Left kidney (tissue), 8 donors: ENCODE measurements at places on chromosomes 3 and 15.

GRCh38 chr15:77866596-77867125 is 210.8 kb downstream of the TBC1D2B start:
- no peak for DNase-seq

DNA sequence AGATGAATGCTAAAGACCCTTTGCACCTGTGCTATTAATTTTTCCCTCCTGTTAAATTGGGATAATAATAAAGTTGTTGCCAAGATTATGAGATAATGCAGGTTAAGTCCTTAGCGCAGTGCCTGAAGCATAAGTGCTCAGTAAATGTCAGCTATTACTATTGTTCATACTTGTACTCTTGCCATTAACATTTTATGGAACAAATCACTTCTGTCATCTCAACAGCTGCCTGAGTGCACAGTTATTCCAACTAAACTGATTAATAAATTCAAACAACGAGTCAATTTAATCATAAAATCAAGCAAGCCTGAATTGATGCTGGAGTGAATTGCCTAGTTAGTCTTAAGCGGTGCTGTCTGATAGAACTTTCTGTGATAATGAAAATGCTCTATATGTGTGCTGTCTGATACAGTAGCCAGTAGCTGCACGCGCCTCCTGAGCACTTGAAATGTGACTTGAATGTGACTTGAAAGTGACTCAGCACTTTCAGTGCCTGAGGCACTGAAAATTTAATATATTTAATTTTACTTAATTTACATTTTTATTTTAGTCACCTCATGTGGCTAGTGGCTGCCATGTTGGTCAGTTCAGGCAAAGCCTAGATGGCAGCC is 198.7 kb upstream of the PFN2 start:
- DNase-seq: no peak

GRCh38 chr15:49361370-49361769 is 61.7 kb upstream of the FGF7 start:
- no peak for DNase-seq

GRCh38 chr3:124814620-124815421 is 72.3 kb downstream of the ITGB5 start:
- DNase-seq: no peak

DNA sequence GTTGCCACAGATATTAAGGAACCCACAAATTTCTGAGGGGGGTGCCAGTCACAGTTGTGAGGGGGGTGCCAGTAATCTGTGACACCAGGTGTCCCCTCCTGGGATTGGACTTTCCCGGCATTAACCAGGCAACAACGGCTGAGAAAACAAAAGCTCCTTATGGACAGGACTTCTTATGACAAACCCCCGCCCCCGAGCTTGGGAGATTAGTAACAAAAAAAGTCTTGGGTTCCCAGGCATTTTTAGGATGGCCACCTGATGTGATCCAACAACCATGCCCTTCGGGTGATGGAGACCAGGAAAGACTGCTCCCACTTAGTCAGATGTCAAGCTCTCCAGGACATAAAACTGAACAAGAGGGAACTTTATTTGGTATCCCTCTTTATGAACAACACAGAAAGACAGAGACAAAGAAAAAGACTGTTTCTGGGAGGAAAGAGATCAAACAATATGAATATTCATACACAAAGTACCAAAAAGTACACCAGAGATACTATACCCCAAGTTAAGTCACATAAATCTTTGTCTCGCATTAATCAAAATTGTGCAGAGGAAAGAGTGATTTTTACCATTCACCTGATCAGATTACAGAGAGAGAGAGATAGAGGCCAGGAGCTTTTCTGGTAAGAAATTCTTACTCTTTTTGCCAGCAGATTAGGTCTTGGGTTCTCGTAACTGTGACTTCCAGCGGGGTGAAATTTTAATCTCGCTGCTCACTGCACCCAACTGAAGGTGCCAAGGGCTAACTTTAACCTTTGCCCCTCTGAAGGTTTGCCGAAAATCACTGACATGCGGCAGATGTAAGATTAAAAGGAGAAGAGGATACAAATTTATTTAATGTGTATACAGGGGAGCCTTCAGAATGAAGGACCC is 61.6 kb downstream of the OSTN start:
- no peak for DNase-seq

DNA sequence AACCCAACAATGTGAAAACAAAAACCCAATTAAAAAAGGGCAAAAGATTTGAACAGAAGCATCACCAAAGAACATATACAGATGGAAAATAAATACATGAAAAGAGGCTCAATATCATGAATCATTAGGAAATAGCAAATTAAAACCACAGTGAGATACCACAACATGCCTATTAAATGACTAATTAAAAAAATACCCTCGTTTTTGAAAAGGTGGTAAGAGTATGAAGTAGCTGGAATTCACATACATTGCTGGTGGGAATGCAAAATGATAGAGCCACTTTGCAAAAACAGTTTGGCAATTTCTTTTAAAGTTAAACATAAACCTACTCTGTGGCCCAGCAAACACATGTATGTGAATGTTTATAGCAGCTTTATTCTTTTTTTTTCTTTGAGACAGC is 75.8 kb downstream of the B3GNT5 start:
- DNase-seq: no peak

DNA sequence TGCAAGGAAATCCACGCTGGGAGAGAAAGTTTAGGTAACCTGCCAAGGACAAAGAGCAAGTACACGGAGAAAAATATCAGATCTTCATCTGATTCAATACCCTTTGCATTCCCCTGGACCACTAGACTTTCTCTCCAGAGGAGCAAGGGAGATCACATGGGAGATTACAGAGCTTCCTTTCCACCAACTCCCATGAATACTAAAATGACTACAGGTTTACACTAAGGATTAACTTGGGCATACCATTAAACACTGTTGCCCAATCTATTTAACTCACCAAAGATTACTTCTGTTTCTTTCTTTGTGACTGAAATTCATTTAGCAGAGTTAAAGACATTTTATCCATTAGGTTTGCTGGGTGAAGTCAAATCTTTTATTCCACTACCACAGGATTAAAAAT is 71.2 kb downstream of the RYK start:
- no peak for DNase-seq

GRCh38 chr3:132543011-132543739 is 53.9 kb upstream of the ACKR4 start:
- DNase-seq: no peak

GRCh38 chr3:105014631-105015030 is 352.1 kb upstream of the ALCAM start:
- no peak for DNase-seq

DNA sequence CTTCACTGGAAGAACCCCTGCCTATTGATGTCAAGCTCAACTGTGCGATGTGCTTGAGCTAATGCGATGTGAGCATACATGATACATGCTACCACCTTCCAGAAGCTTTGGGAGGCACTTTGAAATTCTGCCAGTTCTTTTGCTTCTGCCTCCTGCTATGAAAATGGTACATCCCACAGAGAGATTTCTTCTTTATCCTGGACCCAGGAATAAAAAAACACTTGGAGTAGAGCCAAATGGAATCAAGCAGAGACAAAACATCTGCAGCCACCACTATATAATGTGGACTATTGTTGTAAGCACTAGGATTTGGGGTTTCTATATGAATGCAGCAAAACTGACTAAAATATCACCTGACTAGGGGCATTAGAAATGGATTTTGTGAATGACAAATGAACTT is 119.9 kb upstream of the GAP43 start:
- DNase-seq: peak; percentile 29

- no peak for DNase-seq
These were observed 189.7 kb downstream of the PDZRN3 start for GRCh38 chr3:73435055-73435454.

DNA sequence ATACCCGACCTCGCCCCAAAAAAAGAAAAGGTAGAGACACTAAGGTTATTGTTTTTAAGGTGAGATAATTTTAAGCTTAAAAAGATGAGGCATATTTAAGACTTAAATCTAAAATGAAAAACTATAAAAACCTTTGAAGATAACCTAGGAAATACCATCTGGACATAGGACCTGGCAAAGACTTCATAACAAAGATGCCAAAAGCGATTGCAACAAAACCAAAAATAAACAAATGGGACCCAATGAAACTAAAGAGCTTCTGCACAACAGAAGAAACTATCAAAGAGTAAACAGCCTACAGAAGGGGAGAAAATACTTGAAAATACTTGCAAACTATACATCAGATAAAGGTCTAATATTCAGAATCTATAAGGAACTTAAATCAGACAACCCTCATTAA is 80.9 kb downstream of the TMCC1 start:
- DNase-seq: no peak

DNA sequence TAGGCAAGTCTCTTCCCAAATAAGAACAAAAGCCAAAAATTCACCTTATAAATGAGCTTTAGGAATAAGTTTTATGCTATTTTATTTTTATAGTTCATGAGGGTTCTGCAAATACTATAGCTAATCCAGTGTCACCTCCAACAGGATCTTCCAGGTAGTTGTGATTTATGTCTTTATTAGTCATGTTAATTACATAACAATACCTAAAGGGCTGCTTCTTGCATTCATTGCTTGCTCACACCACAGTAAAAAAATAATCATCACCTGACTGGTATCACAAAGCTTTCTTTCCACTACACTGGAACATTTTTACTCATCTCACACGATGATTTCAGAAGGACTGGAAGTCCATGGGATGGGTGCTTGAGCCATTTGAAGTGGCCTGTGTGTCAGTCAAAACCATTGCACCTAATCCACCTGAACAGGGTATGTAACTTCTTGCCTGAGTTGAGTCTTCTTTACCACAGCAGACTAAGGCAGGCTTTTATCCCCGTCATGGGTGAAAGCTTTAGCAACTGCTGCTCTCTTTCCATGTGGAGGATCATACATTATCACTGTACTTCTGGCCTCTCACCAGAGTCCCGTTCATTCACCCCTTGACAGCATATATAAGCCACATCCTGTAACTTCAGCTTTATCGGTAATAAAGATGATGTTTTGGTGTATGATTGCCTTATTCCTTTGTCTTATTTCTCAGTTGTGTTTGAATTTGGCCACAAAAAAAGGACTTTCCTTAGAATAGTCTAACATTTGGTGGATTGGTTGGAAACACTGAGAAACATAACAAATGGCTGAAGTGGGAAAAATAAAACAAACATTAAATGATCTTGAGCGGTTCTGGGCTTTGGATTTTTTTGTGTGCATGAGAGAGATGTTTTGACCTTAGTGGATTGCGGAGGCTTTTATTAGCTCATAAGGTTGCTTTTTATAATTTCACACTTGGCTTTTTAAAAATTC is 382.6 kb upstream of the THBS1 start:
- DNase-seq: no peak

- no peak for DNase-seq
These were observed 18.1 kb downstream of the GBE1 start for GRCh38 chr3:81743096-81744025.

- DNase-seq: no peak
These were observed 149.8 kb downstream of the TMCO5A start for GRCh38 chr15:38084289-38084688.

GRCh38 chr3:136960838-136961836 is 3.4 kb downstream of the IL20RB start:
- no peak for DNase-seq

GRCh38 chr15:40182358-40183029 is 21.6 kb downstream of the BUB1B start:
- no peak for DNase-seq

- no peak for DNase-seq
These were observed 36.2 kb downstream of the NGLY1 start for GRCh38 chr3:25747033-25747432.

- DNase-seq: peak; percentile 20
These were observed 26.5 kb downstream of the CFAP161 start for GRCh38 chr15:81160312-81161159.

GRCh38 chr3:190340071-190340470 is 17.8 kb upstream of the CLDN1 start:
- no peak for DNase-seq

- DNase-seq: no peak
These were observed 224.9 kb upstream of the COL8A1 start for GRCh38 chr3:99413504-99413903.

GRCh38 chr3:193732827-193733226 is 139.8 kb downstream of the OPA1 start:
- no peak for DNase-seq

- no peak for DNase-seq
These were observed 80.6 kb downstream of the ARIH1 start for GRCh38 chr15:72554471-72555425.

GRCh38 chr15:98398886-98399285 is 249.5 kb upstream of the IGF1R start:
- no peak for DNase-seq

GRCh38 chr3:14525685-14526631 is 14.2 kb downstream of the GRIP2 start:
- no peak for DNase-seq

GRCh38 chr15:60528530-60528929 is 49.6 kb upstream of the ICE2 start:
- DNase-seq: no peak

GRCh38 chr15:31840849-31841476 is 189.4 kb upstream of the CHRNA7 start:
- DNase-seq: no peak

- no peak for DNase-seq
These were observed 23.3 kb downstream of the CCDC13 start for GRCh38 chr3:42749753-42750231.

- DNase-seq: no peak
These were observed 38.0 kb downstream of the PIK3CB start for GRCh38 chr3:138796761-138797160.

- no peak for DNase-seq
These were observed 604.9 kb upstream of the KCNMB2 start for GRCh38 chr3:177931346-177931745.

GRCh38 chr3:14555835-14556234 is 15.7 kb upstream of the GRIP2 start:
- peak; percentile 35 for DNase-seq

- DNase-seq: no peak
These were observed 87.3 kb upstream of the OXTR start for GRCh38 chr3:8856721-8857120.

- no peak for DNase-seq
These were observed 54.2 kb downstream of the FBXL2 start for GRCh38 chr3:33331414-33331813.

GRCh38 chr3:71146673-71147072 is 436.9 kb downstream of the FOXP1 start:
- no peak for DNase-seq

DNA sequence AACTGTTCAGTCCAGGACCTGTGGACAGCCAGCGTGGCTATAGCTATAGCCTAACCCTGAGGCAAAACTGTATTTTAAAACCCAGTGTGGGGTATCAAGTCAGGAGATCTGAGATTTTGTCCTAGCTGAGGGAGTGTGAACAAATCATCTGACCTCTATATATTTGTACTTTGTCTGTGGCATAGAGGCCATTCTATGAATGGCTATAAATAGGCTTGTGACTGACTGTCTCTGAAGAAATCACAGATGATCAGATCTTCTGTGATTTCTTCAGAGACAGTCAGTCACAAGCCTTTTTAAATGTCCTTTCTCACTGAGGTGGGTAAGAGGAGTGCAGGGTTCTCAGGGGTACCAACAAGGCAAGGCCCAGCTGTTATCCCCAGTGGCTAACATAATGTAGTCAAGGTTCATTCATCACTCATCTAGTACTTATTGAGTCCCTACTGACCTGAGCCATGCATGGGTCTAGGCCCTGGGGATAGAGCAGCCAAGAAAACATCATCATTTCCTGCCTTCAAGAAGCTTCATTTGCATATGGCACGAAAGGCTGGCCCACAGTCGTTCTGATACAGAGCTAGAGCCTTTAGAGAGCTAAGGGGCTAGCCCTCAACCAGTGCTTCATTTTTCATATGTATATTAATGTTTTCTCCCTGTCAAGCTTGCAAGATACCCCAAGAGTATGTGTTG is 53.3 kb downstream of the TIPARP start:
- no peak for DNase-seq

- no peak for DNase-seq
These were observed 126.4 kb downstream of the P2RY1 start for GRCh38 chr3:152961323-152961722.
